T follicular helper cell (primary cell): ENCODE measurements at places on chromosomes 1 and 21.

DNA sequence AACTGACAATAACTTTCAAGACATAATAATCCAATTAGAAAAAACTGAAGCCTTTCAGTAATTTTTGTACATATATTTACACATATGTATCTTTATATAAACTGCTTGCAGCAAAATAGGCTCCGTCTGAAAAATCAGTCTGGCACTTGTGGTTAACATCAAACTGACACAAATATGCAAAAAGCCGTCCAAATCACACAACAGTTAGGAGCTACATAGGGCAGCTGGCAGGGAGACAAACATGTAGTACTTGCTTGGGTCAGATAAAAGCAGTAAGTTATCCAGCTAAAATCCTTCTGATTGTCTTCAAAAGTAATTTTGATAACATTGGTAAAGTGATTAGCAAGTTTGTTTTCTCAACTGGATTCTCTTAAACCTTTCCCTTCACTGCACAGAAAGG lies 14.7 kb upstream of the GUCA2A start:
- no peak for DNase-seq

- DNase-seq, result no peak
Measured at GRCh38 chr1:89098857-89099256, 27.1 kb downstream of the GBP2 start.

DNA sequence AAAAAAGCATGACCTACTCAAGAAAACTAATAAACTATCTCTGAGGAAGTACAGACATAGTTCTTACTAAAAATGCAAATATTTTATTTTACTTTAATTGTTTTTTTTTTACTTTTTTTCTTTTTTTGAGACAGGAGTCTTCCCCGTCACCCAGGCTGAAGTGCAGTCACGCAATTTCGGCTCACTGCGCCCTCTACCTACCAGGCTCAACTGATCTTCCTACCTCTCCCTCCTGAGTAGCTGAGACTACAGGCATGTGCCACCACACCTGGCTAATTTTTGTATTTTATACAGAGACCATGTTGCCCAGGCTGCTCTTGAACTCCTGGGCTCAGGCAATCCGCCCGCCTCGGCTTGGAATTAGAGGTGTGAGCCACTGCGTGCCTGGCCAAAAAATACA lies 1263.1 kb downstream of the KCNT2 start:
- DNase-seq, result no peak

GRCh38 chr21:37821092-37821491 lies 95.2 kb downstream of the KCNJ6 start:
- no peak for DNase-seq

GRCh38 chr1:67723620-67724019 lies 38.6 kb downstream of the GADD45A start:
- DNase-seq, result no peak

DNA sequence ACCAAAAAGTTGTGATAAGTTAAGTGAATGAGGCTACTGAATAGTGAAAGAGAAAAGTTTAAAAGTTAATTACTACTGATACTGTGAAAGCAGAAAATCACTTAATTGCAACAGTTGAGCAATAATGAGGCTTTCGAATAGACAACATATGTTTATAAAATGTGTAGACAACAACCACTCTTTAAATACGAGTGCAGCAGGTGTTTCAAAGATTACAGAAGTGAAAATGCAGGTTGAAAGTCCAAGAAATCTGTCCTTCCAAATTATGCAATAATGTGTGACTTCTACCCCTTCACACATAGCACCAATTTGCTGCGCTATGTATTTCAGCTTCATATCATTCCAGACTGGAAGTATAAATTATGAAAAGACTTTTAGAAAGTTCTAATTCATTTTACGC lies 213.0 kb downstream of the COL24A1 start:
- no peak for DNase-seq

GRCh38 chr1:37306461-37306860 lies 167.9 kb upstream of the ZC3H12A start:
- no peak for DNase-seq

DNA sequence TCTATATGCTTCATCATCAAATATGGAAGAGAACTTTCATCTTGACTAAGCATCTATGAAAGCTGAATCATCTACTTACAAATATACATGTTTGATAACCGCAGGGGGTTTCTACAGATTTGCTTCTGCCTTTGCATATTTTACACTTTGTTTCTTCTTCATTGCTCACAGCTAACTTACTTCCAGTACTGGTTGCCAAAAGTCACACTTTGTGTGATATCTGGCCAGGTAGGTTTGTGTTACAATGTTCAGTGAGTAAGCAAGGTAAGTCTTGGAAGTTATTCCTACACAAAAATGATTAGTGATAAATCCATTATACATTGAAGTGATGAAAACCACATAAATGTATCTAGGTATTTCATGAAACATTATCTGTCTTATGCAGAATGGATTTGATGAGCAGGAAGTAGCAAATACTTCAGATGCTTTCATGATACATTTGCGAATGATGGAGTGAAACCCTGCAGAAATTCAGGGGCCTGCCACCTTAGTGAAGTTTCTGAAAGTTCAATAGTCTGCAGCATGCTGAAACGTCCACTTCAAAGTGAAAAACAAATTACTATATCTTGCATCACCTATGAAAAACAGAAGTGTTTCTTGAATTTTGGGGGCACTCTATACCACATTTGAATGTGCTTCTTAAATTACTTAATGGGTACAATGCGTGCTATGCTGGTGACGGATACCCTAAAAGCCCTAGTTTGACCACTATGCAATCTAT lies 187.3 kb downstream of the ATP6V1G3 start:
- DNase-seq, result no peak
